OCI-LY7 (cell line): ENCODE measurements at places on chromosomes 5 and 9.

- no peak for DNase-seq
Measured at GRCh38 chr9:29044959-29045358, 1471.7 kb upstream of the C9orf72 start.

DNA sequence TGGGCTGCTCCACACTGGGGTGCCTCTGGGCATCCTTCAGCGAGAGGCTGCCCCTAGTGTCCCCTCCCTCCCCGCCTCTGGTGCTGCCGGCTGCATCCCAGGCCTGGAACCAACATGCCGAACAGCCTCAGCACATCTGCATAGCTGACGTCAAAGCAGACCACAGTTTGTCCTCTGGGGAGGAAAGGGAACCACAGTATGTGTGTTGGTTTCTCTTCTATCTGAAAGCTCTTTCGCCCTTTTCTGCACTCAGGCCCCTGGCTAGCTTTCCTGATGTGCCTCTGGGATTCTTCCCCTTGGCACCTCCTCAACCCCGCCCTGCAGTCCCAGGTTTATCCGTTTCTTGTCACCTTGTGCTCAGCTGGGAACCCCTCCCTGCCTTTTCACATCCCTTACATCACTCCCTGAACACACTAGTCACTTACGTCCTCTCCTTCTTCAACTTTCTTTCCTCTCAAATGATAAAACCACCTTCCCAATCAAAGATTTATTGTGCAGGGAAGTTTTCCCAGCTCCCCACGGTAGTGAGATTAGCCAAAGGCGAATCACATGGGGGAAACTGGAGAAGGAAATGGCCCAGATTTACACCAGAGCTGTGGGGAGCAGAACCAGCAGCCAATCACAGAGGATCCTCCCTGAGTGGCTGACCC lies 35.5 kb upstream of the B4GALT1 start:
- DNase-seq = peak; percentile 73

DNA sequence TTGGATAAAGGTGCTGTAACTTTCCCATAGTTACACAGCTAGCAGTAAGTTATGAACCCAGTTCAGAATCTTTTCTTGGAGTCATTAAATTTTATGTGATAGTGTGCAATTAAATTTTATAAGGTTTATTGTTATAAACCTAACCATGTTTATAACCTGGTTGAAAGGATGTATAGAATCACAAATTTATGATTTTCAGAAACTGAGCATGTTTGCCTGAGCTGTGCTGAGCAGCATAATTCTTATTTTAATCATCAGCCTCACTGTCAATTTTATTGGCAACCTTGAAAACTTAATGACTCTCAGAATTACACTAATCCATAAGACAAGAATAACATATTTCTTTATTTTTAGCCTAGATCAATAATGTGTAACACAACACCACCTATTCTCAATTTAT lies 46.9 kb downstream of the ADAMTS19 start:
- no peak for DNase-seq

DNA sequence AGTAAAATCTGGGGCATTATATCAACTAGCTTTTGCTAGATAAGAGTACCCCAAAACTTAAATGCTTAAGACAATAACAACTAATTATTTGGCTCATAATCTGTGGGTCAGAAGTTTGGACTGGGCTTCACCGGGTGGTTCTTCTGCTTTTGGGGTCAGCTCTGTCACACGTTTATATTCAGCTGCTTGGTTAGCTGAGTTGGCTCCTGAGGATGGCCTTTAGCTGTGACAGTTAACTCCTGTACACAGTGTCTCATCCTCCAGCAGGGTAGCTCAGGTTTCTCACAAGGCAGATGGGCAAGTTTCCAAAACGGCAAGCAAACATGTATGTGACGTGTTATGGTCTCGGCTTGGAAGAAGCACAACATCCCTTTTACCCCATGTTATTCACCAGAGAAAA lies 488.2 kb downstream of the TLE4 start:
- no peak for DNase-seq

GRCh38 chr5:139501381-139501780 lies 18.8 kb upstream of the STING1 start:
- DNase-seq = no peak

DNA sequence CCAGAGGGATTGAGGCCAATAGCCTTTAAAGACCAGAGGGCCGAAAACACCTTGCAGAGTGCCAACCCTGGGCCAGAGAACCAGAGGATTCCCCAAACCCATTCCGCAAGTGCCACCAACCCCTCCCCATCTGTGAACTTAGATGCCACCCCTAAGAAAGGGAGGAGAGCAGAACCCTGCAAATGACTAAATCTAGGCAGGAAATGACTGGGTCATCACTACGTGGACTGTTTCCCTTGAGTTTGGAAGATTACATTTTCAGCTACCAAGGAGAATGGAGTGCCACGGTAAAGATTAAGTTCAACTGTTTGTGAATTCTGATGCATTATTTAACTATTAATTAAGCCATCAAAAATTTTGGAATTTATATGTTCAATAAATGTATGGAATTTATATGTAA lies 142.8 kb downstream of the ENC1 start:
- DNase-seq = no peak

DNA sequence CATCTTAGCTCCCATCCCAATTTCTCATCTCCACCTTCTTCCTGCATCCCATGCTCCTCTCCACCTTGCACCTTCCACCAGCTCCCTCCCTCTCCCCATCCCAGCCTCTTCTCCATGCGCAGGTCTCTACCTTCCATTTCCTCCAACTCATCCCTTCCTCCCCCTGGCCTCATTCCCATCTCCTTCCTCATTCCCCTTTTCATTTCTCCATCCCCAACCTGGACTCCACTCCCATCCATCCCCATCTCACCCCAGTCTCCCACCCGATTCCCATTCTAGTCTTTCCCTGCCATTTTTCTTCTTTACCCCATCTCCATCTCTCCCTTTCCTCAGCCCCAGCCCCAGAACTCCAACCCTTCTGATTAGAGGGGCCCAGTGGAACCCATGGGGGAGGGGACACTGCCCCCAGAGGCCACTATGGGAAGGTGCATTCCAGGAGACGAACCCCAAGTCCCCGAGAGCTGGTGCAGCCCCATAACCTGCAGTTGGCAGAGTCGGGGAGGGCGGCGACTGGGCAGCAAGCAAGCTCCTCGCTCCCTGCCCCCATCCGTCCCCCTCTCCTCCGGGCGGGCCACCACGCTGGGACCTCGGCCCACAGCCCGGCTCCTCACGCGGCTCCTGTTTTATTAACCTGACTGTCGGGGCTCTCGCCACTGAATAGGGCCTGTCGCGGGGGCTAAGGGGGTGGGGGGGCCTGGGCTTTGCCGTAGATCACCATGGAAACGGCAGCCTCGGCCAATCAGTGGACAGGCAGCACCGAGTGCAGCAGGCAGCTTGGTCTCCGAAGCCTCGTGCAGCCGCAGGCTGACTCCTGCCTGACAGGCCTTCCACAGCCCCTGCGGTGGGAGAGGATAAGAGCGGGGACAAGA lies 66.7 kb downstream of the PCDH1 start:
- peak; percentile 49 for DNase-seq

GRCh38 chr9:88732128-88732527 lies 197.2 kb downstream of the NXNL2 start:
- no peak for DNase-seq
